Sigmoid colon (tissue), 7 donors: ENCODE measurements at places on chromosomes 5 and 9. TPM values are rescaled to one million over a fixed set of nuclear protein-coding genes. Genes with fewer than 3 reads are reported as not detected.

The FAT2 gene
- not detected for total RNA-seq

DNA sequence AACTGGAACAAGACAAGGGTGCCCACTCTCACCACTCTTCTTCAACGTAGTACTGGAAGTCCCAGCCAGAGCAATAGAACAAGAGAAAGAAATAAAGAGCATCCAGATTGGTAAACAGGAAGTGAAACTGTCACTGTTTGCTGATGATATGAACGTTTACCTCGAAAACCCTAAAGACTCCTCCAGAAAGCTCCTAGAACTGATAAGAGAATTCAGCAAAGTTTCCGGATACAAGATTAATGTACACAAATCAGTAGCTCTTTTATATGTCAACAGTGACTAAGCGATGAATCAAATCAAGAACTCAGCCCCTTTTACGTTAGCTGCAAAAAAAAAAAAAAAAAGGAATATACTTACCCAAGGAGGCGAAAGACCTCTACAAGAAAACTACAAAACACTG lies 306.6 kb downstream of the PLK2 start:
- H3K27me3 ChIP-seq = no peaks in the 10 kb centered on the region
- no peak for DNase-seq
- no peaks in the 10 kb centered on the region for H3K4me1 ChIP-seq
- H3K4me3 ChIP-seq = no peak overlapping the region
- H3K36me3 ChIP-seq = no peaks in the 10 kb centered on the region

- H3K27ac ChIP-seq = no peak overlapping the region
- no peak overlapping the region for H3K4me3 ChIP-seq
- no peaks in the 10 kb centered on the region for H3K4me1 ChIP-seq
- no peaks in the 10 kb centered on the region for H3K36me3 ChIP-seq
Observed at GRCh38 chr5:8844206-8844605, 701.7 kb downstream of the SEMA5A start.

The TMEM215 gene
- total RNA-seq = not detected

- H3K4me3 ChIP-seq = no peak overlapping the region
- H3K36me3 ChIP-seq = no peaks in the 10 kb centered on the region
- no peaks in the 10 kb centered on the region for H3K4me1 ChIP-seq
- H3K27me3 ChIP-seq = no peaks in the 10 kb centered on the region
- no peak overlapping the region for H3K27ac ChIP-seq
Observed at GRCh38 chr9:138095813-138096518, 218.4 kb downstream of the CACNA1B start.

DNA sequence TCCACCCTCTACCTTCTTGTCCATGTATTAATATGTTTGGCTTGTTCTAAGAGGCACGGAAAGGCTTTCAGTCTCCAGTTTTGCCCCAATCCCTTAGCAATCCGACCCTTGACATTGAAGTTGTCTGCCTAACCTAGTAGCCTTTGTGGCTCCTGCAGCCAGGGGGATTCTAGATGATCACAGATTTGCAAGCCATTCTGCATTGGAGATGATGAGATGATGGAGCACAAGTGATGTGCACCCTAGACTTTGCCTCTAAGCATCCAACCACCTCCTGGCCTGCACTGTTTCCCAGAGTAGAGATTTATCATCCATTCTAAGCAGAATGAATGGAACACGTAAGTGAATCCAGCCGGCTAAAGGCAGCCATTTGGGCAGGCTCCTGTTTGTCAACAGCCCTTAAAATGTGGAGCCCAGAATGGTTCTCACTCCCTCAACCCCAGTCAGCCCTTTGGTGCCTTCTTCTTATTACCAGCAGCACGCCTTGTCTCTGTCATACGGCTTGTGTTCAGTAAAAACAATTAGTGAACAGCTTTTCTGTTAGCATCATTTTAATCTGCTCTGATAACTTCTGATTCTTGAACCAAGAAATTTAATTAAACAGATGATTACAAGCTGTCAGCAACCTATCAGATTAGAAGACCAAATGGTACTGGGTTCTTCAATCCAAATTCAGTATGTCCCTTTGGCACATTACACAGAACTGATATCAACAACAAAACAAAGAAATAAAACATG lies 5.7 kb upstream of the TRAF1 start:
- H3K4me3 ChIP-seq = no peak overlapping the region
- no peaks in the 10 kb centered on the region for H3K36me3 ChIP-seq
- no peak for DNase-seq
- no peaks in the 10 kb centered on the region for H3K27me3 ChIP-seq
- H3K4me1 ChIP-seq = peaks cover 33% of the 10 kb centered on the region
